Left renal cortex interstitium (tissue), 4 donors: ENCODE measurements at places on chromosomes 6 and 20. TPM values are rescaled to one million over a fixed set of nuclear protein-coding genes. Genes with fewer than 3 reads are reported as not detected.

DNA sequence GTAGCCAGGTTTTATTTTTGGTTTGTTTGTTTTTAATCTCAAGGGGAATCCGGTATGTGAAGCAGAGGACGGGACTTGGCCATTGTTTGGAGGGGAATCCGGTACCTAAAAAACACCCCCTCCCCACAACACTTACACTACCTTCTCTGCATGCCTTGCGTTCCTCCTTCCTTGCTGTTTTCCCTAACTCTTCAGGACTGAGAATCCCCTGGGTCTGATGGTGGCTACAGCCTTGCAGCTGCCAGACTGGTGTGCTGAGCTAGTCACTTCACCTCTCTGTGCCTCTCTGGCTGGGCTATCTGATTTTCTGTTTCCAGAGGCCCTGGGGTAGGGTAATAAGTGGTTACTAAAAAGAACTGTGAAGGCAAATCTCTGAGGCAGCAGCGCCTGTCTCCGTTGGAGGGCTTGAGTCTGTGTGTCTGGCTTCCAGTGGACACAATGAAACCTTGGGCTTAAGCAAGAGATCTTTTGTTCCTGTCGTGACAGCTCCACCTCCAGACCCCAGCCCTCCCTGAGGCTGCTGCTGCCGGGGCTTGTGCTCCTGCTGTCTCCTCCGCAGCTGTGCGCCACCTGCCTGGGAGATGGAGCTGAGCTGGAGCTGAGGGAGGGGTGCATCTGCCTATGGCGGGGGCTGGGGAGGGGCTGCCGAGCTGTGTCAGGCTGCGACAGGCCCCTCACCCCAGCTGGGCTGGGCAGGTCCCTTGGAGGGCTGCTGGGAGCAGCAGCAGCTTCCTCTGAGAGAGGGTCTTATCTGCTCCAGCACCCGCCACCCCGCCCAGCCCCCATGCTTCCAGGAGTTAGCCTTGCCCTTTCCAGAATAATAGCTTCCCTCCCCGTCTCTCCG lies 65.8 kb upstream of the CCDC167 start:
- DNase-seq, result no peak

DNA sequence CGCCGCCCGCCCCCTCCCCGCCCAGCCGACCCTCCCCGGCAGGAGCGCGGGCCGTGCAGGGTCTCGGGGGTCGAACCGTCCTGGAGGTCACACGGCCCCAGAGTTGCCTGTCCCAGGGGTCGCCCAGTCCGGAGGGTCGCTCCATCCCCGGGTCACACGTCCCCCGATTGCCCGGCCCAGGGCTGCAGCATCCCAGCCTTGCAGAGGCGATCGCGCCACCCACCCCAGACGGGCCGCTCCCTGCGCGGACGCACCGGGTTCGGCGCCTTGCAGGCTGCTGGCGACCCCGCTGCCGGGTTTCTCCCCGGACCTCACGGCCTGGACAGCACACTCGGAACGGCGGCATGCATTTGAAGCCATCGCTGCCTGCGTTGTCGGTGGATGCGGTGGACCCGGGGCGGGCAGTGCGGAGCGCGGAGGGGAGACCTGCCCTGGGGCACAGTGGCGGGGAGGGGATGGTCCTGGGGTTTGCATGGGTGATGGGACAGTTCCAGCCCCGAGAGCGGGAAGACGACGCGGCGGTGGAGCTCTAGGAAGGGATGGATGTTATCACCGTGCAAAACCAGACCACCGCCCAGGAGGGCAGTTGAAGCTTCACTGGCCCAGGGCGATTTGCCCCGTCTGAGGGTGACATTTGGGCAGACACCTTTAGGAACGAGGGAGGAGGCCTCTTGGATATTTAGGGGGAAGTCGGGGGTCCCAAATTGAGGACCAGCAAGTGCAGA lies 22.7 kb upstream of the FRMD1 start:
- no peak for DNase-seq

GRCh38 chr6:69155467-69155866 lies 520.4 kb downstream of the ADGRB3 start:
- no peak for DNase-seq

- no peak for DNase-seq
These were observed 18.4 kb upstream of the FAM209A start for GRCh38 chr20:56506103-56506502.

Gene BFSP1
- 3.5 TPM for polyA plus RNA-seq

Gene OR12D3
- not detected for polyA plus RNA-seq
